Left cardiac atrium (tissue), 4 donors: ENCODE measurements at places on chromosomes 7 and 10. TPM values are rescaled to one million over a fixed set of nuclear protein-coding genes. Genes with fewer than 3 reads are reported as not detected.

- DNase-seq: no peak
Observed at GRCh38 chr10:63972949-63973827, 452.0 kb downstream of the REEP3 start.

- DNase-seq: peak; percentile 43
Observed at GRCh38 chr10:62895063-62895462, 78.9 kb upstream of the EGR2 start.

GRCh38 chr7:77826300-77826699, 27.7 kb downstream of the PHTF2 start:
- no peak for DNase-seq

DNA sequence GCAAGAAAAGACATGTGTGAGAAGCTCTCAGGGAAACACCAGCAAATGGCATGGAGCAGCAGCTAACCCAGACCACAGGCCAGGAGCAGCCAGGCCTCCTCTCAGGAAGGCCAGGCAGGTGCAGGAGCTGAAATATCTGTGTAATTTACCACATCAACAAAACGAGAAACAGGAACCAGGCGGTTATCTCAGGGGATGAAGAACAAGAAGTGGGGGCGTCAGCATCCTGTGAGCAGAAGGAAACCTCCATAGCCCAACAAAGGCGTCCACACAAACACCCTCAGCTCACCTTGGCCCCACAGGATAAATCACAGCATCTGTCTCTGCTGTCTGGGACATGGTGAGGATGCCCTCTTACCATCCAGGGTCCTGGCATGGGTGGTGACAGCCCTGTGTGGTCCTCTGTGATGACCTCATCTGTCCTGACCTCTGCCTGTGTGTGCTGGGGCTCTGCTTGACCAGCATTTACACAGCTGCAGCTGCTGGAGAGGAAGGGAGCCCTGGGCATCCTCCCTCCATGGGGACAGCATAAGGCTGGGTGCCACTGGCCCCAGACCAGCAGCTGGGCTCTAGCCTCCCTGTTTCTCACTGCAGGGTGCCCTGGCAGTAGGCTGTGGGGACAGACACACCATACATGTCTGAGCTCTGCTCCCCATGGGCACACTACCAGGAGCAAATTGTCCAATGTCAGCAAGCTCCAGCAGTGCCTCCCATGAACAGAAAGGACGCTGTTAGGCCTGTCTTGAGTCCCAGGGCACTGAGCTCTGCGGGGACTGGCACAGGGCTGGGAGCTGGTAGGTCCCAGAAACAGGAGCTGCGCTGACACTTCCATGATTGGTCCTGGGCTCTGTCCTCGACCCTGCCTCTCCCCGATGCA, 34.6 kb downstream of the ANXA8 start:
- no peak for DNase-seq

DNA sequence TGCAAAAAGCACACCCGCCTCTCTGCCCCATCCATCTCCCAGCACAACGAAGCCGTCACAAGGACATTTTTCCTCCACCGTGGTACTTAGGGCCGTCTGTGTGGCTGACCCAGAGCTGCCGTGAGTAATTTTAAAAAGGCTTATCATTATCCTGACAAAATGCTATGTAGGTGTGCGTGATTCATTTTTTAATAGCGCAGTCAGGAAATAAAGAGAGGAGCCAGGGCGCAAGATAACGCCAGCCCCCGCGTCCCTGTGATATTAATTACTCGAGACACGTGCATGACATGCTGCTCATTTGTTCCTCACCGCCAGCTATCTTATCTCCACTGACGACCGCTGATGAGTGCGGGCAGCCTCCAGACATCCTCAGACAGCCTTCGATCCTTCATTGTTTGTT, 332.7 kb upstream of the PFKP start:
- DNase-seq: no peak

GRCh38 chr10:73911553-73912004, 647 bp downstream of the PLAU start:
- no peak for DNase-seq

GRCh38 chr7:156503196-156503595, 137.4 kb upstream of the RNF32 start:
- DNase-seq: no peak

GRCh38 chr7:4745971-4746919, 29.2 kb upstream of the AP5Z1 start:
- no peak for DNase-seq

GRCh38 chr7:23287612-23288011, 11.5 kb upstream of the MALSU1 start:
- DNase-seq: no peak

DNA sequence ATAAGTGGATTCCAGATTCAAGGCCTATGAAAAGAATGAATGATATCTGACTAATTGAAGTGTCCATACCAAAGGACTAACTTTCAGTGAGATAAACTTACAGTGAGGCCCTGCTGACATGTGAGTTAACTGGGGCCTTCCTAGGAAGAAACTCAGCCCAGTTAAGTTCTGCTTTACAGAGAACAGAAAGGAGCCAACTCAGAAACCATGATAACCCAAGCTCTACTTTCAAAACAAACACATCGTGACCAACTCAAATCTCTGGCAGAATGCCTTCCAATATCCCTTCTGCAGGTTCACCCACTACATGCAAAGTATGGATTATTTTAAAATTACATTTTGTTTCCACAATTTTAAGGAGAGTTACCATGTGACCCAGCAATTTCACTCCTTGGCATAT, 75.8 kb upstream of the MRLN start:
- no peak for DNase-seq

- DNase-seq: no peak
Observed at GRCh38 chr7:47207956-47208355, 374.0 kb downstream of the TNS3 start.

DNA sequence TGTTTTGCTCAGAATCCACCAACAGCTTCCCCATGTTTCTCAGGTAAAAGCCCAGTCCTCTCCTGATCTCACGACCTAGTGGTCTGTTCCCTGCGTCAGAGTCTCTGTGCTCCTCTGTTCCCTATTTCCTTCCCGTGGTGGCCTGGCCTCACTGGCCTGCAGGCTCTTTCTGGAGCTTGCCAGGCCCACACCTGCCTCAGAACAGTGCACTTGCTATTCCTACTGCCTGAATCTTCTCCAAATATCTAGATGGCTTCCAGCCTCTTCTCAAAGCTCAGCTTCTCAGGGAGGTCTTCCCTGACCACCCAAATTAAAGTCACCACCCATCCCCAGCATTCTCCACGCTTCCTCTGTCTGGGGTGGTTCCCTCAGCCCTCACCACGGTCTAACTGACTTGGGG, 165.3 kb downstream of the USP6NL start:
- DNase-seq: no peak

- DNase-seq: no peak
Observed at GRCh38 chr7:2715341-2716231, 27.6 kb downstream of the AMZ1 start.

DNA sequence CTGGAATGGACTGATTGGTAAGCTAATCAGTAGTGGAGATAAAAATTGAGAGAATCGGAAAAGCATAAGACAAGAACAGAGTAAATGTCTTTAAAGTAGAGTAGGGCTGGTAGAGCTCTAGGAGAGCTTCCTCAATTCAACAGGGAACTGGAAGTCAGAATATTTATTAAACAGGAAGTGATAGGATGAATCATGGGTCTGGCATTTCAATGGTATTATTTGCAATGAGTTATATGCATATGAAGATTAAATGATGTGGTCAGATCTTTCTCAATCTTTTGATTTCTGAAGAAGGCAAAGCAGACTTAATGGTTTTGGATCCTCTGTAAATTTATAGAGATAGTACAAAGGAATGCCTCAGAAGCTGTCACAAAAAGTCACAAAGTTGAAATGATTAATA, 349.0 kb downstream of the HPSE2 start:
- DNase-seq: no peak

DNA sequence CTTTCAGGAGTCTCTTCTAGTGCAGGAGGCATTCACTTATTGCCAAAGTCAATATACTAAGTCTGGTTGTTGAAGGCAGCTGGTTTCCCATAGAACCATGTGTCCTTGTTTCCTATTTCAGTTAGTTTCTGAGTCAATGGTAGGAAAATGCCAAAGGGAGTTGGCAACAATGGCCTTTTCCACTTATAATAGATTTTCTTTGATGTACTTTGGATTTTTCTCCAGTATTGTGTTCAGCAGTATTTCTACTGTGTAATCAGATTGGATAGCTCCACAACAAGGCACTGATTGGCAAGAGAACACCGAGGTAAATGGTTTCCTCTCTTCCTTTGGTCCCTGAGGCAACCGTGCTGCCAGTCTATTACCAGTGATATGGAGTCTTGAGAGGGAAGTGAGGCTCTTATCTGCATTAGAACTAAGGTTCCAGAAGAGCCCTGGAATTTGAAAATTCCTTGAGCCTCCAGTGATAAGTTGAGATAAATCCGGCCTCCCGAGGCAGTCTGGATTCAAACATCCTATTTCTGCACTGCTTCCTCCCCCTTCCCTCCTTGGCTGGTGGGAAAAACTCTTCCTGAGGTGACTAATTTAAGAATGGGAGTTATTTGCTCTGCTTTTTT, 7.9 kb upstream of the SEPTIN7 start:
- DNase-seq: no peak

DNA sequence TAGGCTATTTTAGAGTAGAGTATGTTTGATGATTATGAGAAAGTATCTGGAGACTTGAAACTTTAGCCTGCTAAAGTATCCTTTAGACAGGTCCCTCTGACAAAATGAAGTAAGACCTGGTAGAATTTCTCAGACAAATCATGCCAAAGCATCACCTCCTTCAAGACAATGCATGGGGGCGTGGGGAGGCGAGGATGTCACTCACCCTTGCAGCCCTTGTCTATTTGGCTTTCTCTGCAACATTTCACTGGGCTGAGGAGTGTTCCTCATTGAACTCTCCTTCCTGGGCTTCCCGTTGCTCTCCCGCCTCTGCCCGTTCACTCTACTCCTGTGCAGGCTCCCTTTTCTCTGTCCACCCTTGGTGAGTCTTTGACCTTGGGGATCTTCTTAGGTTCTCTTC, 98.5 kb downstream of the JAZF1 start:
- DNase-seq: no peak

DNA sequence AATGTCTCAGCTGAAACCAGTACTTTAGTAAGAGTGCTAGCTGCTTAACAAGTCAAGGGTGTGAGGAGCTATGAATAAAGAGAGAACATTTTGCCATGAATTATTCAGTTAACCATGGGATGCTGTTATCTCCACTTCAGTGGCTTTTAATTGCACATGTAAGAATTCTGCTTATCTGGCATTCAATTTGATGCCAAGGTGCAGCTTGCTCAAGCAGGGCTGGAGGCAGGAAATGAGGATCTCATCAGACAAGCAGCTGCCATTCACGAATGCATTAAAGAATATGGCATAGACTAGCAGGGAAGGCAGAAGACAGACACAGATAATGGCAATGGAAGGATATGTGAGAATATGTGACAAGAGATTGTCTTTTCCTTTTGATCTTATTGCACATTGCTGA, 697.8 kb downstream of the NRG3 start:
- DNase-seq: no peak

DNA sequence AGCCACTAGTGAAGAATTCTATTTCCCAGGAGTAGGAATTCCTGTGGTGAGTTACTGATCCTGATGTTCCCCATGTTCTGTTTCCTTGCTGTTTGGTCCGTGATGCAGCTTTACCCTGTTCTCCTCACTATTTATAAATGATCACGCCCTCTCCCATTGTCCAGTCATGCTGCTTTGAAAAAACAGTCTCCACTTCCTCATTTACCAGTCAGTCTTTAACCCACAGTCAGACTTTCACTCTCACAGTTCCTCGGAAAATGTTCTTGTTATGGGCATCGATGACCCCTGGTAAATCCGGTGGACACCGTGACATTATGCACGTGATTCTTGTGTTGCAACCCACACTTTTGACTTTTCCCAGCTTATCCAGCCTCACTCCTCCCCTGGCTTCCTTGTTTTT, 14.4 kb downstream of the SCIN start:
- DNase-seq: no peak

DNA sequence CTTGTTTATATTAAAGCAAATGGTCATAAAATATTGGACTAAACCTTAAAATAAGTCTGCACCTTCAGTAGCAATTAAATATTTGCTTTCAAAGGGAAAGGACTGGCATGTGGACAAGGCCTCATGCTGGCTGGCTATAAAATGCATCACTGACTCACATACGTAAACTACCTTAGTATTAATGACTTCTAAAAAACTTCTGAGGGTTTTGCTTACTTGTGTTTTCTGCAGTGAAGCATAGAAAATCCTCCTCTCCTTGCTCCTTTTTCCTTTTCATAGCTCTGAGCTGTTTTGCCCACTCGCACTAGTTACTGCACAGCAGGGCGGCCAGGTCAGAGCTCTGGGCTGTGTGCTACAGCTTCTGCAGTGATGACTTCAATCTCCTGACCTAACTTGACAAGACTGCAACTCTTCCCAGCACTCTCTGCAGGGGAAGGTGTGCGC, 82.3 kb downstream of the CUL2 start:
- DNase-seq: no peak

DNA sequence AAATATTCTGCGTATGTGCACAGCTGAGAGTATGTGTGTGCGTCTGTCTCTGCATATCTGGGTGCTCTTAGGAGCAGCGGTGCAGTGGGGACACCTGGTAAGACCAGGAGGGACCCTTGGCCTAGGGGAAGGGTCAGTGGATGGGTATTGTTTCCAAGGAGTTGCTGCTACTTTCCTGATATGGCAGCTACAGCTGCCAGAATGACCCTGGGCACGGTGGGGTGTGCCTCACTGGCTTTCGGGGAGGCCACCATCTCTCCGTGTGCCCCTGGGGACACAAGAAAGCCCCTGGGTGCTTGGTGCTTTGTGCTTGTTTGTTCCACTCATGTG, 8.6 kb downstream of the PFKFB3 start:
- DNase-seq: no peak

DNA sequence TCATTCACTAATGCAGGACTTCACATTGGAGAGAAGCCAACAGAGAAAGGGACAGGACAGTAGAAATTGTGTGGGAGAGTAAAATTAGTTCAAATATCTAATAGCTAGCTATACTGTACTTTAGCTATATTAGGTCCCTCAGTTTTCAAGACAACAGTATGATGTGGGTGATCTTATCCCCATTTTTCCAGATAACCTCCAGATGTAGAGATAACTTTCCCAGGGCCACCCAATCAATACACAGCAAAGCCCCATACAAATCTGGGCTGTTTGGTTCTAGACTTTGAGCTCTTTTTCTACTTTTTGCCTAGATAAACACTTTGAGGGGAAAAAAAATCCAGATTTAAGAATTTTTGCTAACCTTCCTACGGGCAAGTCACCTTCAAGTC, 482 bp upstream of the CLDN12 start:
- no peak for DNase-seq

The CNPY1 gene
- total RNA-seq: not detected

The ZDHHC6 gene
- total RNA-seq: 20.3 TPM

The MYOF gene
- 24.3 TPM for total RNA-seq

The ARHGAP22 gene
- total RNA-seq: 6.0 TPM

The NRCAM gene
- total RNA-seq: 0.47 TPM

The ASZ1 gene
- not detected for total RNA-seq

The LRMDA gene
- 57.8 TPM for total RNA-seq

The LRRC4 gene
- 8.3 TPM for total RNA-seq

The DDIT4 gene
- total RNA-seq: 88.8 TPM

The PRKCQ gene
- 0.34 TPM for total RNA-seq

The STOX1 gene
- total RNA-seq: 1.9 TPM

The YKT6 gene
- 62.1 TPM for total RNA-seq

The CNNM1 gene
- total RNA-seq: 0.05 TPM
